ENCODE measurements at places on chromosomes 1 and 21.

- no peak for DNase-seq
Measured at GRCh38 chr1:211951856-211952255, 83.5 kb downstream of the INTS7 start.

- DNase-seq, result no peak
Measured at GRCh38 chr1:197567442-197567841, 207.8 kb downstream of the DENND1B start.

GRCh38 chr1:21539933-21540332 lies 30.7 kb downstream of the ALPL start:
- peak; percentile 23 for DNase-seq

GRCh38 chr1:93442741-93443140 lies 5.2 kb upstream of the FNBP1L start:
- DNase-seq, result no peak

DNA sequence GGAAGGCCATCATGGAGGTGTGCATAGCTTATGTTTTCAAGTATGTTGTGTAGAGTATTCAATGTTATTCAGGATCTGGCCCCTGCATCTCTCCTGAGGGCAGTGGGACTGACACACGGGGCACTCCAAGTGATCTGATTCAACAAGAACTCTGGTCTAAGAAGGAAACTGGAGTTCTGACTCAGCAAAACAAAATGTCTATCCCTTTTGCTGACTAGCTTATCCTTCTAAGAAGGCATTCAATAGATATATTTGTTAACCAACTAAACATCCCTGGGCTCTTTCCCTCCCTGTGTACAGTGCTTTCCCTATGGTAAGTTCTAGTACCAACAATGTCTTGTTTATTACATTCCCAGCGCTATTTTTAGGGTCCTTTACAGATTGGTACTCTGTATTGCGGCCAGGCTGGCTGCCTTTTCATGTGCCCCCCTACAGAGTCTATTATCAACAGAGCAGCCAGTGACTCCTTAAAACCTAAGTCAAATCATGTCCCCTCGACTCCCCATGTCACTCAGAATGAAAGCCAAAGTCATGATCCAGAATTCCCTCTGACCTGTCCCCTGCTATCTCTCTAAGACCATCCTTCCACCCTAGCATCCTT lies 304.9 kb downstream of the KCNH1 start:
- no peak for DNase-seq

DNA sequence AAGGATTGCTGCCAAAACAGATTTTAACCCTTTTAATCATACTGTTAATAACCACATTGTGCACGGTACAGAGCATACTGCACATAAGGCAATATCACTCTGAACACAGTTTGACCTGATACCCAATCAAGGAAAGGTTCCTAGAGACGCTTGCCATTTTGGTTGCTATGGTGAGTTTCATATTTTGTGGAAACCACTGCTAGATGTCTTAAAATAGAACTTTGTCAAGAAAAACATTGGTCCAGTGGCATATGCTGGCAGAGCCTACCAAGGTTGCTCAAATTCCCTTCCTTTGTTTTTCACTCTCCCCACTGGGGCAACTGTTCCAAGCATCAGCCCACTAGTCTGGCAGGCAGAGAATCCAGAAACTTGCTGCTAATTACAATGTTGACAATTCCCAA lies 114.8 kb upstream of the DPYD start:
- no peak for DNase-seq

GRCh38 chr1:92964316-92964715 lies 3.1 kb upstream of the DIPK1A start:
- DNase-seq, result no peak
